Kidney capillary endothelial cell (primary cell): ENCODE measurements at places on chromosomes 6 and 20.

DNA sequence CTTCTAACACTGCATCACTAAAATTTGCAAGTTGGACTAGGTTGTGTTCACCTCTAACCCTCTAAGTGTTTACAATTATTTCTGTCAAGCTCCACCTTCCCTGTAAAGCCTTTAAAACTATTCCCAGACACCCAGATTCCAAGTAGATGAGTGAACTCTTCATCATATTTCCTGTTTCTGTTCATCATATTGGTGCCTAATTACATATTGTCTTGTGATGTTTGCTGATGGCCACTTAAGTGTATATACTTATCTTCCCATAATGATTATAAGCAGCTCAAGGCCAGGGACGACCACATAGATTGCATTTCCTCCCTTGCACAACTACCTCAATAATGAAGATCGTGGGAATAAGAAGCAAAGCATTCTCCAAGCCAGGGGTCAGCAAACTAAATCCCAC lies 16.8 kb downstream of the TNFRSF21 start:
- DNase-seq = no peak

DNA sequence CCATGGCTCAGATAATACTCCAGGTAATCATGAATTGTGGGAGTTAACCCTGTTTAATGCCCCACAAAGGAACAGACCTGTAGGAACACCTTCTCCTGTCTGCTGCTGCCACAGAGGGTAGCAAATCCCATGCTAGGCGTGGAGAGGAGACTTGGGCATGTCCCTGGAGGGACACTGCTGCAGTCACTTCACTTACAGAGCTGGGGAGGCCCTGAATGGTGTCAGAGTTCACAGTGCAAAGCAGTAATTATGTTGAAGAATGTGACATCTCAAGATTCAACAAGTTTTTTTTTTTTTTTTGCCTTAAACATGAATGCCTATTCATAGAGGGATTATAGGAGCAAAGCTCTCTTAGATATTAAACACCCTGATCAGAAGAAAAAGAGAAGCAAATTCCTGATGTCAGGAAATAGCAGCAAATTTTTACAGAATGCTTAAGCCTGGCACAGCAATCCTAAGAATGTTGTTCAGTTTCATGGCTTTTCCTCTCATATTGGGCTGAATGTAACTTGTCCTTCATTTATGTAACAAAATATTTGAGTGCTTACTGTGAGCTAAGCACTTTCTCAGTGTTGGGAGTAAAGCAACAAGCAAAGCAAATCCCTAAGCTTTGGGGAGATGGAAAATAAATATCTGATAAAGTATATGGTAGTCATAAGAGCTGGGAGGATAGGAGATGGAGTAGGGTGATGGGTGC lies 45.0 kb downstream of the CARMIL1 start:
- DNase-seq = no peak

DNA sequence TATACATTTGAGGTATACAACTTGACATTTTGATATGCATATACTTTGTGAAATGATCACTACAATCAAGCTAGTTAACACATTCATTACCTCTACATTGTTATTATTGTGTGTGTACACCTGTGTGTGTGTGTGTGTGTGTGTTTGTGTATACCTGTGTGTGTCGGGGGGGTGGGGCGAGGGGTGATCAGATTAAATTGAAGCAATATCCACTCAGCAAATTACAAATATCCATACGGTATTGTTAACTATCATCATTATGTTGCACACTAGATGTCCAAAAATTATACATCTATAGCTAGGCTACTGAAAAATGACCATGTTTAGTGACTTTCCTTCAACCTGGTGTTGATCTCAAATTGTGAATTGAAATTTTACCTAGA lies 1.8 kb downstream of the RHAG start:
- no peak for DNase-seq

GRCh38 chr20:49636447-49636846 lies 68.5 kb upstream of the PTGIS start:
- DNase-seq = no peak

DNA sequence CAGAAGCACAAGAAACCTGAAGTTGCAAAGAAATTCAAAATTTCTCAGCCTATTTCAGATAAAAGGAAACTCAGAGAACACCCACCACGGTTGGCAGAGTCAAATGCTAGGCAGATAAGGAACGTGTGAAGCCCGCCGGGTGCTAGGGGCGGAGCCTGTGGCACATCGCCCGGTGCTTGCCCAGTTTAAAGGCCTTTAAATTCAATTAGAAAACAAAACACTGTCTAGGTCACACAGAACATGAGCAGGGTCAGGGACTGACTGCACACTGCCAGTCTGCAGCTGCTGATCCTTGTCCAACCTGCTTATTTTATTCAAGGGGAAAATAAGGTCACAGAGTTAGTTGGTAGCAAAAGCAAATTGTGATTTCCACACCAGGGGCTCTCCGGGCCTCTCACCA lies 75.8 kb downstream of the PSMG4 start:
- DNase-seq = no peak

GRCh38 chr20:31785089-31785488 lies 34.1 kb upstream of the MYLK2 start:
- no peak for DNase-seq

- no peak for DNase-seq
Observed at GRCh38 chr20:49818816-49819215, 6.2 kb downstream of the SLC9A8 start.

- DNase-seq = no peak
Observed at GRCh38 chr20:46085179-46085851, 4.4 kb downstream of the NCOA5 start.

DNA sequence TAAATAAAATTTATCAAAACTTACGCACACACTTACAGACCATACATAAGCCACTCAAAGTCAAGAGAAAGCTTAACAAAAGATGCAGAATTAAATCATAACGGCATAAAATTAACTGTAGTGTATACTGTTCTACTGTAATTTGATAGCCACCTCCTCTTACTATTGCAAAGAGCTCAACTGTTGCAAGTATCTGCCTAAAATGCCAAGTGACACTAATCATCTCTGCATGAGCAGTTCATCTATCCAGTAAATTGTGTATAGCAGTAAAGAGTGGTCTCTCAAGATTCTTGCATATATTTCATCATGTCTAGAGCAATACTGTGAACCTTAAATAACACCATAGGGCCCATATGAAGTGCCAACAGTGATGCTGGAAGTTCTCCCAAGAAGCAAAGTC lies 12.3 kb downstream of the OR2H2 start:
- DNase-seq = no peak

GRCh38 chr6:17633465-17634188 lies 33.5 kb downstream of the FAM8A1 start:
- DNase-seq = peak; percentile 29

- DNase-seq = peak; percentile 40
Observed at GRCh38 chr20:34872622-34873224, at the start of gene GGT7. Gene GGT7, minus strand, starts transcription at chr20:34872856. Its CDS starts 41 bp downstream, at chr20:34872815.

DNA sequence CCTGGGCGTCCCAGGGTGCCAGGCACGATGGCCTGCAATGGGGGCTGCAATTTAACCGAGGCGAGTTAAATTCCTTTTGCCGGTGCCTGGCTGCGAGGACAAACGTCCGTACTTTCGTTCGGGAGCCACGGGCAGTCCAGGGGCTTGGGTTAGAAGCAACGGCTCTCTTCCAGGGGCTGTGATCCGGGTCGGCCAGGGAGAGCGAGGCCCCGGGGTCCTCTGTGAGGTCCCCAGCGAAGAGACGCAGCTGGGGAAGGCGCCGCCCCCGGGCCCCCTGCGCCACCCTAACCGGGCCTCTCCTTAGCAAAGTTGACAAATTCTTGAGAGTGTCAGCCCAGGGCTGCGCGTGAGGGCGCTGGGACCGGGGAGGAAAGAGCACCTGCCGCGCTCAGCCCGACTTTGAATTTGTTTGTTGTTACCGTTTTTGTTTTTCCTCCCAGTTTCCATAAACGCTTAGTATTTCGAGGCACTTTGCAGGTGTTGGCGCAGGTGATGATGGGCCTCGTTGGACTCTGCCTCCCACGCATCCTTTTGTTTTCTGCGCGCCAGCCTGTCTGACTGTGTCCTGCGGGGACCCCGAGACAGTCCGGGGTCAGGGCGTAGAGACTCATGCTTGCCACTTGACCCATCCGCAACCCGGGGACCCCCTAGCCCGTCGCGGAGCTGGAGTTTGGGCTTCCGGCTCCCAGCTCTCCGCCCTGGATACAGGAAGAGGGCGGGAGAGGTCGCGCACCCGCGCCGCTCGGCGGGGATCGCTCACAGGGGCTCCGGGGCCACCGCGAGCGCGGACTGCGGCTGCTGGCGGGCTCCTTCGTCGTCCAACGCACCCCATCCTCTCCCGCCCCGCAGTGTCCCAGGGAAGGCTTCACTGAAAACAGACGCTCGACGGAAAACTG lies 5.8 kb downstream of the OLIG3 start:
- no peak for DNase-seq

DNA sequence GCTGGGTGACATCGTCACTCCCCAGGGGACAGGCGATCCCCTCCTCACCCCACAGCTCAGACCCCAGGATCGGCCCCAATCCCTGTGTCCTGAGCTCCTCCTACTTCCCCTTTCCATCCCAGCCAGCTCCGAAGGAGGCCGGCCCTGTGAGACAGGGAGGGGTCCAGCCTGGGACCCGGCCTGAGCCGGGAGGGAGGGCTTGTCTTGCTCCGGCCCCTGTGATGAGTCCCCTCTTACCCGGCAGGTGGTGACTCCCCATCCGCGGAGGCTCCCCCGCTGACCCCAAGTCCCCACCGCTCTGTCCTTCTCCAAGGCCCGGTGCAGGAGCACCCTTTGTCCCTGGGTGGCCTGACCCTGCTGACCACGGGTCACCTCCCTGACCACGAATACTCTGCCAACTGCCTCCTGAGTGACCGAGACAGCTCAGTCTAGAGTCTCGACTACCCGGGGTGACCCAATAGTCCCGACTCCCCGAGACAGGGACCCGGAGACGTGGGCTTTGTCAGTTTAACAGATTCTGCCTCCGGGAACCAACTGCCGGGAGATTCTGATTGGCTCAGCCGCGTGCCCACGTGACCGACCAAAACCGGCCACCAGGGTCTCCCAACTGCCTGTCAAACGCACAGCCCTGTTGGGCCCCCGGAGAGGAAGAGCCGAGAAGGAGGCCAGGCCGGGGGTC lies 187.4 kb upstream of the PROKR2 start:
- DNase-seq = no peak

- DNase-seq = no peak
Observed at GRCh38 chr20:52275181-52275691, 83.7 kb upstream of the ZFP64 start.

DNA sequence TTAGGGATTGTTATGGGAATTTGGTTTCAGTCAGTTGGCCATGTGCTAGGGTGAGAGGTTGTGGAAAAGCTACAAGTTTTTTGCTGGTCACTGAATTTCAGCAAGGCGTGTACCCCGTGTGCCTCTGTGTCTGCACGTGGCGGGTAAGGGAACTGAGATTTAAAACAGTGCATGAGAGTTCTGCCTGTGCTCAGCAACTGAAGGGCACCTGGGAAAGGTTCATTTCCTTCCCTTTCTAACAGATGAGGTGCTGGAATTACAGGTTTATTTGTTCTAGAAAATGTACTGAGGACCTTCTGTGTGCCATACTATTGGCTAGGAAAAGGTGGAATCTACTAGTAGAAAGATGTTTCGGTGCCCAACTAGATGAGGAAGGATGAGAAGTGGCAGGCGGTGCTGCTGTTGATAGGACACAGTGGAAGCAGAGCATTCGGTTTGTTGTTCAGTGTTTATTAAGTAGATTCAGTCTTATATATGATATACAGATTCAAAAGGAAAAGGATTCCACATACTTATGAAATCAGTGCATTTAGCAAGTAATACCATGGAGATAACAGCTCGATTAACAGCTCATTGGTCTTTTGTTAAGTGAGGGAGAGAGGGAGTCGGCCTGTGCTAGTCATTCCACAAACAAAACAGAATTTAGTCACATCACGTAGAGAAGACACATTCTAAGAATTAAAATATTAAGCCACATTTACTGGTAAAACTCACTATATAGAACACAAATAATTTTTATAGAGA lies 84.7 kb downstream of the ASXL1 start:
- no peak for DNase-seq

DNA sequence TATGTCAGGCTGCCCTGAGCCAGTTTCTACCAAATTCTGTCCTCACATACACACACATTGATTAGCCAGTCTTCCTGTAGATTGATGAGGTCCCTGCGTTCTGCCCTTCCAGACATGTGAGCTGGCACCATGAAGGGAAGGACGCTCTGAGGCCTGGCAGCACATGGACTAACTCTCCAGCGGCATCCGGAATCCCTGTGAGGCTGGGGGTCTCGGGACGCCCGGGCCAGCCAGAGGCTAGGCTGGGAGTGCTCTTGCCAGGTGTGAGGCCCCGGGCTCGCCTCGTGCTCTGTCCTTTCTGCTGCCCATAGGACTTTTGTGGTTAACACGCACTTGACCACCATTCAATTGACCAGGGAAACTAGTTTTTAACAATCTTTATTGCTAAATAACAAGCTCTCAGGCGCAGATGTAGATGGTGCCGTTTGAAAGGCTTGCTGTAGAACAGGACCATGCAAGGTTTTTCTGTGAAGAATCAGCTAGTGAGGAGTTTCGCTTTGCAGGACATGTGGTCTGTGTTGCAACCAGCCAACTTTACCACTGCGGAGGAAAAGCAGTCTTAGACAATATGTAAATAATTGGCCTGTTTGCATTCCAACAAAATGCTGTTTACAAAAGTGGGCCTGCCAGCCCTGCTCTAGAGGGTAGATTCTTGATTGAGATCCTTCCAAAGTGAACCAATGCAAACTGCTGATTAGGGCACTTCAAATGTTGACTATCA lies 29.3 kb downstream of the FOXF2 start:
- no peak for DNase-seq

DNA sequence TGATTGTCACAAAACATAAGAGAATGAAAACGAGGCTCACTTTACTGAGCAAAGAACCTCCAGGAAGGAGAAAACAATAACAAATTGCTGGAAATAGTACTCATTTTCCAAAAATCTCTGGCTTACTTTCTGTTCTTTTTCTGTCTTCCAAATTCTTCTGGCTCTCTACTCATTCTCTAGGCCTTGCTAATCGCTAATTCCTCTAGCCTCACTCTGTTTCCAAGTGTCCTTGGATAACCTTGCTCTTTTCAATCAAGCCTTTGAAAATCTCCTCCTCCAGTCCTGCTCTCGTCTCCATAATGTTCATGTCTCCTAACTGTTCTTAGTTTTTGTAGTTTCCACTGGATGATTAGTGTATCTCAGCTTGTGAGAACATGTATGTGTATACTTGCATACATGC lies 96.2 kb upstream of the MAP7 start:
- DNase-seq = no peak

GRCh38 chr6:143843677-143843999 lies 500 bp downstream of the LTV1 start:
- DNase-seq = peak; percentile 15

GRCh38 chr20:50323209-50323608 lies 132.6 kb downstream of the CEBPB start:
- DNase-seq = no peak

GRCh38 chr6:137284811-137285110 lies 65.6 kb upstream of the IFNGR1 start:
- no peak for DNase-seq

GRCh38 chr6:20997143-20997769 lies 463.0 kb downstream of the CDKAL1 start:
- DNase-seq = no peak

GRCh38 chr6:164049517-164049988 lies 635.0 kb downstream of the QKI start:
- DNase-seq = no peak
